GM06990 (cell line): ENCODE measurements at places on chromosomes 5 and 9.

- no peak for DNase-seq
These were observed 1436.0 kb upstream of the NUDT12 start for GRCh38 chr5:104998572-104998971.

GRCh38 chr5:128350705-128351104 is 187.3 kb downstream of the FBN2 start:
- no peak for DNase-seq

DNA sequence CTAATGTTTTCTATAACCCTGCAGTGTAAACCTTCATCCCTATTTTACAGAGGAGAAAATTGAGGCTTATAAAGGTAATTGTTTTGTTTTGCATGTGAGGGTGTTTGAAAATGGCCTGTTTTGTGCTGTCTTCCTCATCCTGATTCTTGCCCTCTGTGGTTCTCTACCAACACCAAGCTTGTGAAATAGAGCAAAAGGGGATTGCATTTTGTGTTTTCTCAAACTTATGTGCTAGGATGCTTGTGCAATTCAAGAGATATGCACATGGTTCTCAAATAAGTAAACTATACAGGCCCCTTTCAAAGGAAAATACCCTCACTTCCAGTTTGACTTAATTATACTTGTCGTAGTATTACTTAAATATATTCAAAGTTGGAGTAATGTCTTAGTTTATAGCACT is 17.2 kb downstream of the PAM start:
- DNase-seq = no peak

DNA sequence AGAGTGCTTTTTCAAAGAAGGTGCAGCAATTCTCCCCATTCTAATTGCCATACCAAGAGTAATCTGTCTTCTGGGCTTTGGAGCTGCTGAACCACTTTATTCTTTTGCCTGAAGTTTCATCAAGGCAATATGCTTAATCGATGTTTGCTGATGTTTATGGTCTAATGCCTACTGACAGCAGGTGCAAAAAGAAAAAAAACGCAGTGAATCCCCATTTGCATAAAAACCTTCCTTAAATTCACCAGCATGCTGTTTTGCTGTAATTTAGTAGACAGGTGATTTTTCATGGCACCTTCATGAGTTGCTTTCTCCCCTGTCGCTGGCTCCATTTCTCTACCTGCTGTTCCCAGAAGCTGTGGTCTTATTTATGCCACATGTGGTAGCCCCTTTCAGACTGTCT is 83.1 kb upstream of the MAST4 start:
- DNase-seq = no peak

GRCh38 chr5:129405222-129405621 is 54.9 kb upstream of the ADAMTS19 start:
- DNase-seq = no peak

- no peak for DNase-seq
These were observed 61.5 kb downstream of the NR3C1 start for GRCh38 chr5:143341807-143342570.

GRCh38 chr5:110512266-110512665 is 214.2 kb downstream of the TMEM232 start:
- no peak for DNase-seq

DNA sequence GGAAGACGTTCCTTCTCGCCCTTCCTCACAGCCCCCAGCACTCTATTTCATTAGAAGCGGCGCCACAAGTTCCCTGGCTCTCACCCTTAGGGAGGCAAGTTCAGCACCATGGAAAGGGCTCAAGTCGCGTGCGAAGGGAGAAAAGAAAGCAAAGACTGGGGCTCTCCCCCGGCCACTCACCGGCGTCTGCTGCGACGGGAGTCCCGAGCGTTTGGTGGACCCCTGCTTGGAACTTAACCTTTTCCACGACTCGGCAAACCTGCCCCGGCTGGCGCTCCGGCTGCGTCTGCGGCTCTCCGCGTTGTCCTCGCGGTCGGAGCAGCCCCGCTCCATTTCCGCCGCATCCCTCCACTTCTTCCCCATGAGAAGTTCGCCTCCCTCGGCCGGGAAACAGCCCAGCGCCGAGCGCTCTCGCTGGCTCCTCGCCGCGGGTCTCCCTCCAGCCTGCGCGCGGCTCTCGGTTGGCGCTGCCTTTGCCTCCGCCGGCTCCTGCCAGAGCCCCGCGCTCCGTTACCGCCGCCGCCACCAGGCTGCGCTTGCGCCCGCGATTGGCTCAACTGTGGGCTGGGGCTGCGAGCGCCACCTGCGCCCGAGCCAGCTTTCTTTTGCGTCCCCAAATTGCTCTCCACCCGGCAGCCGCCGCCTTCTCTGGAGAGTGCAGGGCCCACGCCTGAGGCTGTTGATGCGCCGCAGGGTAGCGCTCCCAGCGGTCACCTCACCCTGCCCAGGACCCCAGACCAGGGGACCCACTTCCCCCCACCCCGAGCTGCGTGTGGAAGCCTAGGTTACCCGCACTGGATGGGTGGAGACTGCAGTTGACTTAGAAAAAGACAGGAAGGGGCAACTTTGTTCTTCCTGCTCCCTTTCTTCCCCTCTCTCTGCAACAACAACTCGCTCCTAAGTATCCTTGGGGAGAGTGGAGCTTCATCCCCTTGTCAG is 321.6 kb downstream of the CEMIP2 start:
- peak; percentile 45 for DNase-seq

GRCh38 chr5:151900891-151901290 is 23.8 kb downstream of the GLRA1 start:
- no peak for DNase-seq

DNA sequence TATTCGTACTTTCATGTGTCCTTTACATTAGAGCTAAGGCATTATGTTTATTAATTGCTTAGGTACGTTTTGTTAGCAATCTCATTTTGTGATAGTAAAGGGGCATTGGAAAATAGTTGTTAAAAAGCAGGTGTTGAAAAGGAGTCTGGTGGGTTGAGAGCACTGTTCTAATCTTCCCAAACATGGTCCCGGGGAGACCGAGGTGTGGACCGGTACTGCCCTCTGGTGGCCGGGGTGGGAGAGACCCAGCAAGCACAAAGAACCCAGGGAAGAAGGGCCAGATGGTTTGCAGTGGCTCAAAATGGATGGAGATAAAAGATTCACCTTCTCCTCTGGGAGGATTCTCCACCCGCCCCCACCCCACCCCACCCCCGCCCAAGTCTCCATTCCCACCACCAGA is 26.1 kb downstream of the IDNK start:
- peak; percentile 34 for DNase-seq

DNA sequence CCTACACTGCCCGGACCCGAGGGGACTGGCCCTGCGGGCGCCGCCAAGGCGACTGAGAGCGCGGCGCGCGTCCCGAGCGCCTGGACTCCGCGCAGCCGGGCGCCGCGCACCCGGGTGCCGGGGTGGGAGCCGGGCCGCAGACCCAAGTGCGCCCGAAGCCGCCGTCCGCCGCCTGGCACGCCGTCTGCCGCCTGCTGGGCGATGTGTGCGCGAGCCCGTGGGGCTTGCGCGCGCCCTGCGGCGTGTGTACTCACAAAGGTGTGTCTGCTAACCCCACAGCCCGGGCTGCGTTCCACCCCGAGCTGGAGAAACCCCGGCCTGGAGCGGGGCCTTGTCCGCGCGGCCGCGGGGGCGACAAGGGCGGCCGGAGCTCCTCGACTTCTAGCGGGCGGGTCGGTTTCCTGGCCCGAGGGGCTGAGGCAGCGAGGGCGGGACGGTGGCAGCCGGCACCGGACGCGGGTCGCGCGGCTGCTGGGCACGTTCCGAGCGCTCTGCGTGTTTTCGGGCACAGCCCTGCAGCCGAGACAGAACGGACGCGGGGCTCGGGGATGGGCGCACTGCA is 1.1 kb upstream of the ZSWIM6 start:
- DNase-seq = peak; percentile 87

- DNase-seq = no peak
These were observed 29.8 kb downstream of the PROP1 start for GRCh38 chr5:177966009-177966838.

GRCh38 chr5:158967541-158967940 is 132.2 kb downstream of the EBF1 start:
- no peak for DNase-seq

- no peak for DNase-seq
These were observed 125.4 kb downstream of the PSAT1 start for GRCh38 chr9:78422309-78422708.

- DNase-seq = no peak
These were observed 103.2 kb upstream of the HCN1 start for GRCh38 chr5:45799388-45799787.

GRCh38 chr5:8683496-8683895 is 814.5 kb downstream of the MTRR start:
- DNase-seq = no peak

DNA sequence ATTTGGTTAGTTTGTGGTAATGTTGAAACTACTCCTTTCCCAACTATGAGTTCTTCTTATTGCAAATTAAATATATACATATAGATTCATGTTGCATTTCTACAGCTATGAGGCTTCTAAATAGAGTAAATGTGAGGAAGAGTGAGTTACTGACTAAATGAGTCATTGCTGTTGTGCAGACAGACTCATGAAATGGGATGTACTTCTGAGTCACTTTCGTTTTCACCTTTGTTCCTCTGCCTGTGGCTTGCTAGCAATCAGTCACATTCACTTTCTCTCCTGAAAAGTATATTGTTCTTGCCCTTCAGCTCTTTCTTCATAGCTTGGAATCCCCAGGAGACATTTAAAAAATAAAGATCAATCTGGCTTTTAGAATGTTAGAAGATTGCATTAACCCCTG is 295.5 kb upstream of the SMC2 start:
- DNase-seq = no peak

- DNase-seq = no peak
These were observed 536 bp downstream of the FEM1C start for GRCh38 chr5:115544043-115544435.

DNA sequence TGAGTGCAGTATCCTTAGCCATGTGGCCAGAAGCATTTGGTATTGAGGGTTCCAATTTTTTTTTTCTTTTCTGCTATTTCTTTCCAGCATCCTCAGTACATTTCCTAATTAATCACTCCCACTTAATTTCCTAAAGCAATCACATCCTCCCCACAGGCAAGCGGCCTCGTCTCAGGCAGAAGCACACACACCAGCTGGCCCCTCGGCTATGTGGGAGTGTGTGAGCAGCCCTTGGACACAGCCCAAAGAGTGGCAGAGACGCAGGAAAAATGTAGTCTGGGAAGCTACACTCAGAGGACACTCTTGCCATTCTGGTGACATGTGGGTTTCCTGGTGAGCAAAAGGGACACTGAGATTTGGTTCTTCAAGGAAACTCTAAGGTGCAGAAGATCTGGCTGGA is 20.7 kb downstream of the SLIT3 start:
- DNase-seq = no peak

DNA sequence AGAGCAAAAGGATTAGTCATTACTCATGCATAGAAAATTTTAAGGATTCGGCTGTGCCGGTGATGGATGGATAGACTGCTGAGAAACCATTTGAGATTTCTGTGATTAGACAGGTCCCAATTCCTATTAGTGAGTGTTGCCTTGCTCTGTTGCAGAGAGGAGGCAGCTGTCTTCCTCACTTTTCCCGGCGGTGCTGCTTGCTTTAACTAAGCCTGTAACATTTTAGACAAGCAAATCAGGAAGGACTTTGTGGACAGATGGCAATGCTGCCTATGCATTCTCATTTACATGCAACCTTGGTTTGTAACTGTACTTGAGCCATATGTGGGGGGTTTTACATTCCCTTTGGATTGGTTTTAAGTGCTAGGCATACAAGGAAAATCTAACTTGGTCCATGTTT is 1176.3 kb downstream of the CDH18 start:
- no peak for DNase-seq

DNA sequence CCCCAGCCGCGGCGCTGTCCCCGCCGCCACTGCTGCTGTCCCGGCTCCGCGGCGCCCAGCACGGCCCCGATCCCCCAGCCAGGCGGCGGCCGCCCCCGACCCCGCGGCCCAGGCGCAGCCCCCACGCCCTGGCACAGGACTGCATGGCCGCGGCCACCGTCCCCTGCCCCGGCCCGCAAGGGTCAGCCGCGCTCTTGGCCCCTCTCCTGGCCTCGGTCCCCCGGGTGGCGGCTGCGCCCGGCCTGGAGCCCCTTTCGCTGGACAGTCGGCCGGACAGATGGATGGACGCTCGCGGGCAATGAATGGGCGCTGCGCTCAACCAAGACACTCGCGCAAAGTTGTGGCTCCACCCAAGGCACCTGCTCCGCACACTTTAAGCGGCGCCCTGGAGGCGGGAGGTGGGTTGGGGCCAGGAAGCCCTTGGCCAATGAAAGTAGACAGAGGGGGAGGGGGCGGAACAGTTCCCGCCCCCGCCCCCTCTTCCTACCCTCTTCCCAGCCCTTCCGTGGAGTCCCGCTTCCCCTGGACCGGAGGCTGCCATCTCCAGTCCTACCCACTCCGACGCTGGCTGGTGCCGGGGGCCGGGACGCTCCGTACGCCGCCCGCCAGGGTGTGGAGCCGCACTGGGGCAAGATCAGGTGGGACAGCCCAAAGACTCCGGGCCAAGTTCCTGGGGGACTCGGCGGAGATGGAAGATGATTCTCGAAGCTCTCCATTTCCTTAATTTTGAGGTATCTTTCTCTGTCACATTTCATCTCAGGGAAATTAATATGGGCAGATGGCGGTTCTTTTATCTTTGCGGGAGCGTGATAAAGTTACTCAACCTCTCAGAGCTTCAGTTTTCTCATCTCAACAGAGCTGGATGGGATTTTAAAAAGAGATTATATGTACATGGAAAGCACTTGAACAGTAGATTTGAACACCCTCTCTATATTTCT is at the start of gene GLDC:
TSS of gene GLDC (minus strand) at position 375 of the 938 bp plus-strand sequence. CDS start at position 145, 230 bp downstream.
- DNase-seq = peak; percentile 85

DNA sequence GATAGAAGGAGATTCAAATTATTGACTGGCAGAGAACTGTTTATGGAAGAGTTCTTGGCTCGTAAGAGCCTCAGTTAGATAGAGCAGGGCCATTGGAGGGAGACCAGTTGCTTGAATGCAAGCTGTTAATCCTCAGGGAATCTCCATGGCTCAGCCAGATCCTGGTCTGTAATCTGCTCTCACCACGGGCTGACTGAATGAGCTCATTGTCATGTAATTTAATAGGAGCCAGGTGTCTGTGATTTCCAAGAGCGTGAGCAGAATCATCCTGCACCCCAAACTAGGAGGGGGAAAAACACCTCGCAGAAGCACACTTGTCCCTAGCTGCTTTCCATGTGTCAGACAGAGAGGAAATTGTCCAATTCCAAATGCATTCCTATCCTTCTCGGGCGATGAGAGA is 19.1 kb upstream of the KCNMB1 start:
- no peak for DNase-seq

GRCh38 chr5:126415789-126416188 is 7.4 kb upstream of the GRAMD2B start:
- no peak for DNase-seq
